Eye (tissue), 1 donor: ENCODE measurements at places on chromosomes 12 and 14.

DNA sequence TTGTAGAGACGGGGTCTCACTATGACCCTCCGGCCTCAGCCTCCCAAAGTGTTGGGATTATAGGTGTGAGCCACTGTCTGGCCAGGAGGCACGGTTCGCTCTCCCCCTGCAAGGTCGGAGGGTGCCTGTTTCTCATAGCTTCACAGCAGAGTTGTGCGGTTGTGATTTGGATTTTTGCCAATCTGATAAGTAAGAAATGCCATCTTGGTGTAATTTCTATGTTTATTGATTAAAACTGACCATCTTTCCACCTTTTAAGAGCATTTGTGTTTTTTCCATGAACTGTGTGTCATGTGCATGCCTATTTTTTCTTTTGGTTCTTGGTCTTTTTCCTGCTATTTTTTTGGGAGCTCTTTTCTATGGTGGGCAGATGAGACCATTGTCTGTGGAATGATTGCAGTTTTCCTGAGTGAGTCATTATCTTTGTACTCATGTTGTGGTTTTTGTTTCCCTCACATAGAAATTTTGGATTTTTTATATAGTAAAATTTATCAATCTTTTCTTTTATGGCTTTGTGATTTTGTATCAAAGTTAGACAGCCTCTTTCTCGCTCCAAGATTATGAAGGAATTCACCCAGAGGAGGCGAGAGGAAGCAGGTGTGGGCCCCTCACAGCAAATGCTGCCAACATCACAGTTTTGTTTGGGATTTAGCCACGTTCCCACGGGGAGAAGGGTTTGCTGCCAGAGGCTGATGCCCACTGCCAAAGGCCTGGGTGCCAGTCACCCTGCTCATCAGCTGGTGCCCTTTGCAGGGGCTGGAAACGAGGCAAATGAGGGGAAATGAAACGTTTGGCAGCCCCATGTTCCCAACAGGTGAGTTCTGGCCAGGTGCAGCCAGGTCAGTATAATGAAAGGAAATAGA lies 47.2 kb downstream of the RFX4 start:
- DNase-seq, result no peak

DNA sequence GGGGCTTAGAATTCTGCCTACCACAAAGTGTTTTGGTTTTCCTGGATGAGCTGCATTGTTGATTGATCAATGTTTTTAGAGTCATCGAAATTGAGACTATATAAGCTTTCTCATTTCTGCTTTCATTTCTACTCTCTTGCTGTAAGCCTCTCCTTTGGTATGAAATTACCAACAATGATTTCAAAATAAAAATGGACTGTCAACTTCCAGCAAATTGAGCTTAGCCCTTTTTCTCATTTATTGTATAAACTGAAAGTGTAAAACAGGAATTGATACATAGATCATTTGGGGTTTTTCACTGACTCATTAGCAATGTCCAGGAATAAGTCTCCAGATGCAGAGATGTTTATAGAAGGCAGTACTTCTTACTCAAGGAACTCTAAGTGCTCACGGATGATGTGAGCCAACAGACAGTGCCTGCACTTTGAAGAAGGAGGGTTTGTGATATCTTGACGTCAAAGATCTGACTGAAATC lies 20.0 kb upstream of the PCNX1 start:
- no peak for DNase-seq

DNA sequence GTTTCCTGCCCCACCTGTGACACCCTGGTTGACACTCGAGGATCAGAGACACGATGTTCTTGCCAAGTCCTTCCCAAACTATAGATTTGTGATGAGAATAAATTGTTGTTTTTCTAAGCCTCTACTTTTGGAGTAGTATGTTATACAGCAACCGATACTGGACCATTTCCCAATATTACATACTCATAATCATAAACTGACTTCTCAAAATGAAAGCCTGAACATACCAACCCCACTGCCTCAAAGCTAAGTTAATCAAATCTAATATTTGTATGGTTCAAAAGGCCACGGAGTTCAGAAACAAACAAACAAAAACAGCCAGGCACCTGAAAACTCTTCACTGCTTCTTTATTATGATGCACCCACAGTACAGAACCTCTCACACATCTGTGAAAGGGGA lies 52.3 kb upstream of the GPHB5 start:
- no peak for DNase-seq

GRCh38 chr12:28340261-28341045 lies 150.2 kb downstream of the CCDC91 start:
- DNase-seq, result peak; percentile 31

- peak; percentile 81 for DNase-seq
Measured at GRCh38 chr14:80055667-80056496, 155.4 kb downstream of the DIO2 start.

- DNase-seq, result no peak
Measured at GRCh38 chr14:32417956-32418552, 89.0 kb downstream of the AKAP6 start.

DNA sequence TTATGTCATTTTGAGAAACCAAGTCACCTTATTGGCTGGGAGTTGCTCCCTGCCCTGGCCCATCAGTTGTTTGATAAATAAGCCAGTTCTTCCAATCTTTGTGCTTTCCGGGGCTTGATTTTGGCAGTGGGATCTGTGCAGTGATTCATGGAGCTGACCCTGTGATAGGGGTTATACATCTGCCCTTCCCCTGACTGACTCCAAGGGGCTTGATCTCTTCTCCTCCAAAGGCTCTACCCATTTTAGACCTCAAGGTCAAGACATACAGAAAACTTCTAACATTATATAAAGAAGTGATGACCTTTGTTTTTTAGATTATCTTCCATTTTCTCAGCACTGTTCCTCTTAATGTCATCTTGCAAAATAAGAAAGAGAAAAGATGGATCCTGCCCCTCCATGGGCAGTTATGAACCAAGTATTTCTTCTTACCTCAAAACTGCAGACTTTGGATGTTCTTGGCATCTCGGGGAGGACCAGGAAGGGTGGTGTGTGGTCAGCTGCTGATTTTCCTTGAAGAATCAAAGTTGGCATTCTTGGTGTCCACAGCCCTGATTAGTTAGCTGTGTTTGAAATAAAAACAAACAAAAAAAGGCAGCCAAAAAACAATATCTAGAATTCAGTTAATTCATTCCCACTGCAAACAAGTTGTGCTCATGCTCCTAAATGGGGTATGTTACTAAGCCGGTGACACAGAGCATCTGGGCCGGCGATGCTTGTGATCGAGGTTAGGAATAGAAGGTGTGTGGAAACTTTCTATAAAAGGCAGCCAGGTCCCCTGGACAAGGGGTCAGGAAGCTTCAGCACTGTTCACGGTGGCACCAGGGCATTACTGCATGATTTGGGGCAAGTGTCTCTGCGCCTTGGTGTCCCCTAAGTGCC lies 120.2 kb downstream of the SAMD4A start:
- DNase-seq, result no peak

DNA sequence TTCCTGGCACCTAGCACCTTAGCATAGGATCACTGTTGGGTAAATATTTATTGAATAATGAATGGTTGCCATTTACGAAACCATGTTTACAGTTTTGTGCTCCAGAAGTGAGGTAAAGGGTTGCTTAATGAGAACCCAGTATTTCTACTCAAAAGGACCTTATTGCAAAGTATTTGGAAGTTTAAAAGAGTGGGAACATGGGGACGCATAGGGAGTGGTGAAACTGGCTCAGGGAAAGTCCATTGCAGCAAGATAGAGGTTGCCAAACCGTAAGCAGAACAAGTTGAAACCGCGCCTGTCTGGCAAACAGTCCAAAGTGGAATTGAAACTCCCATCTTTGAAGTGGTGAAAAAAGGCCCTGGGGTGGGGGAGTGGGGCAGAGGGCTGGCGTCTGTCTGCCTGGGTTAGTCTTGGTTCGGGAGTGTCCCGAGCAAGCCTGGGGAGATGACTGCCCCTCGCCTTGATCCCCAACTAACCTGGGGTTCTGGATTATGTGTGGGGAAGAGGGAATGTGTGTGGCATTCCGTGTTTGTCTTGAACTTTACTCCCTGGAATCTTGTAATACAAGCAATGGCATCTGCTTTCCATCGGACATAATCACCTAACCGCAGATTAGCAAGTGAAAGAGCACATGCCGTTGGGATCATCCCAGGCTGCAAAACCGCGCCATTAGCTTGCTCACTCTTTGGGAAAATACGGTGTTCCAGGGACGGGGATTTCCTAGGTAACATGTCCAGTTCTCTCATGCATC lies 7.2 kb downstream of the ALDH2 start:
- DNase-seq, result peak; percentile 43

GRCh38 chr12:57694459-57695019 lies 607 bp downstream of the OS9 start:
- DNase-seq, result no peak

- no peak for DNase-seq
Measured at GRCh38 chr14:69904246-69904645, 25.0 kb downstream of the SMOC1 start.

DNA sequence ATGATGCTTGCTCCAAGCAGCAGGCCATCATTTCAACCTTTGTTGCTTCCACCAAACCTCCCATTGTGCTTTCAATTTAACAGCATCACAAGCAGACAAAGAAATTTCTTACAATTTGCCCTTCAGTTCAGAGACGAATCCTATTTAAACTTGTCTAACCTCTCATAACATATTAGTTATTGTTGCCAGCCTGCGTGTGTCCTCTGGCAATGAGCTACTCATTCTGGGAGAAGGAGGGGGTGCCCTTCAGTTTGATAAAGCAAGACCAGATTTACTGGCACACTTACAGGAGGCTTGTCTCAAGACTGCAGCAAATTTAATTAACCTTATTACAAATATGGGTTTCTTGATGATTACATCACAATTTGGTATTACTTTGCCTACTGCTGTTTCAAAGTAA lies 203.6 kb upstream of the SOX5 start:
- peak; percentile 7 for DNase-seq

- no peak for DNase-seq
Measured at GRCh38 chr12:72178871-72179270, 93.3 kb upstream of the TRHDE start.

DNA sequence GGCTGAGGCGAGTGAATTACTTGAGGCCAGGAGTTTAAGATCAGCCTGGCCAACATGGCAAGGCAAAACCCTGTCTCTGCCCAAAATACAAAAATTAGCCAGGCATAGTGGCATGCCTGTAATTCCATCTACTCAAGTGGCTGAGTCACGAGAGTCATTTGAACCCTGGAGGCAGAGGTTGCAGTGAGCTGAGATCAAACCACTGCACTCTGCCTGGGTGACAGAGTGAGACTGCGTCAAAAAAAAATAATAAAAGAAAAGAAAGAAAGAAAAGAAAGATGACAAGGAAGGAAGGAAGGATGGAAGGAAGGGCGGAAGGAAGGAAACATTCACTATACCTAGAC lies 159.6 kb upstream of the CNOT2 start:
- no peak for DNase-seq

DNA sequence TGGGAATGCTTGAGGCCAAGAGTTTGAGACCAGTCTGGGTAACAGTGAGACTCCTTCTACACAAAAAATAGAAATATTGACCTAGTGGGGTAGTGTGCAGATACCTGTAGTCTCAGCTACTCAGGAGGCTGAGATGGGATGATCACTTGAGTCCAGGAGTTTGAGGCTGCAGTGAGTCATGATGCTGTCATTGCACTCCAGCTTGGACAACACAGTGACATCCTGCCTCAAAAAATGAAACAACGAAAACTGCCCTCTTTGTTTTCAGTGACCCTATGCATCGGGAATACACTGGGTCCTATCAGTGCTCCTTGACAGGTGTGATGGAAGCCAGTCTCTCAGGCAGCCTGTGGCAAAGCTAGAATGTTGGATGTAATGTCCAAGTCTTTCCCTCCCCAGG lies 311.5 kb upstream of the OR4E1 start:
- no peak for DNase-seq
